Fibroblast of gingiva (primary cell): ENCODE measurements at places on chromosomes 2 and 18.

DNA sequence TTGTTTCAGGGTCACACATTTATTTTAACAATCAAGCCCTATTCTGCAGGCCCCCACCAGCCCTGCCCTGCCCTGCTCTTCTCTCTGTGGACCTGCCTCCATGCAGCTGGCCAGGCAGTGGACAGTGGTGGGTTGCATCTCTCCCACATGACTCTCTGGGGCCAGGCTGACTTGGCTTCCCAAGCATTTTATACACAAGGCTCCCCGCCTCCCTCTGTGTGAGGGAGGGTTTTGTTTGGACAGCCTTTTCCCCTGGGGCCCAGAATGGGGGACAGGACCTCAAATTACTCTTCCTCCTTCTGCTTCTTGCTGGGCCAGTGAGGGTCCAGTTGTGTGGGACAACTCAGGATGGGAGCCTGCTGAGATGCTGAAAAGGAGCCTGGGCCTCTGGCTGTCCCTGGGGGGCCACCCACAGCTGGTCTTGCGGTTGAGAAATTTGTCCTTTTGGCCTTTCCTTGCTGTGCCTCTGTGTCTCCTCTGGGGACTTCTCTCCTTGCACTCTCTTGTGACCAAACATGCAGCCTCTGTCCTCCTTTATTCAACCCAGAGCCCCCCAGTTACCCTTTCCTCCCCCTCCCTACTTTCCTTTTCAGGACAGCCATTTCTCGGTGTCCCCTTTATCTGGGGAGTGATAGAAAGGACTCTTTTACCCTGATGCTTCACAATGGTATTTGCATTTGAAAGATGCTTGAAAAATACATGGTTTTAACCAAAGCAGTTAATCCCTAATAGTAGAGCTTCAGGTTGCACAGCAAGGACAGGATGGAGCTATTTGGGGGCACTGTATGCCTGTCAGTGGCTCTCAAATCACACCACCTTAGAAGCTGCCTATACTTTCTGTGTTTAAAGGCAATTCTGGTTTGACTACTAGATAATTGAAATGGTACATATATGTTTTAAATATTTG lies 151.1 kb downstream of the FHOD3 start:
- DNase-seq = no peak

DNA sequence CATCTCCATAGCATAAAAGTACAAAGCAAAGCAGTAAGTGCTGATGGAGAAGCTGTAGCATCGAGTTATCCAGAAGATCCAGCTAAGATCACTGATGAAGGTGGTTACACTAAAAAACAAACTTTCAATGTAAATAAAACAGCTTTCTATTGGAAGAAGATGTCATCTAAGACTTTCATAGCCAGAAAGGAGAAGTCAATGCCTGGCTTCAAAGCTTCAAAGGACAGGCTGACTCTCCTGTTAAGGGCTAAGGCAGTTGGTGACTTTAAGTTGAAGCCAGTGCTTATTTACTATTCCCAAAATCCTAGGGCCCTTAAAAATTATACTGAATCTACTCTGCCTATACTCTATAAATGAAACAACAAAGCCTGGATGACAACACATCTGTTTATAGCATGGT lies 44.0 kb downstream of the METTL8 start:
- no peak for DNase-seq

GRCh38 chr2:24828238-24828996 lies 35.2 kb downstream of the CENPO start:
- DNase-seq = no peak

DNA sequence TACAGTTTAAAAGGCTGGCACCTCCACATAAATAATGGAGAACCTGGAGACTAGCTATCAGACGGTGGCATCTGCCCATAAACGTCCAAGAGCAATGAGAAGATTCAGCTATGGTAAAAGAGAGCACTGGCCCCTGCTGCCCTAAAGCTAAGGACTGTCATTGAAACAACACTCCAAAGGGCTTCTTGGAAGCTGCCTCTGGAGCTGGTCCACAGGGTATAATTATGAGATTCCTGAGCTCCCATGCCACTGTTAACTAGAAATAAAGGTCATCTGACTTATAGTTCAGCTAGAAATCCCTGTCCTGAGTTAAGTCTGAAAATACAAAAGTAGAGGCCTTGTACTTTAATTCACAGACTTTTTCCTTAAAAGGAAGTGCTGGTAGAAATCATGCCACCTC lies 39.9 kb upstream of the RBMS1 start:
- peak; percentile 42 for DNase-seq

GRCh38 chr2:65349863-65350262 lies 82.5 kb downstream of the SPRED2 start:
- peak; percentile 37 for DNase-seq

DNA sequence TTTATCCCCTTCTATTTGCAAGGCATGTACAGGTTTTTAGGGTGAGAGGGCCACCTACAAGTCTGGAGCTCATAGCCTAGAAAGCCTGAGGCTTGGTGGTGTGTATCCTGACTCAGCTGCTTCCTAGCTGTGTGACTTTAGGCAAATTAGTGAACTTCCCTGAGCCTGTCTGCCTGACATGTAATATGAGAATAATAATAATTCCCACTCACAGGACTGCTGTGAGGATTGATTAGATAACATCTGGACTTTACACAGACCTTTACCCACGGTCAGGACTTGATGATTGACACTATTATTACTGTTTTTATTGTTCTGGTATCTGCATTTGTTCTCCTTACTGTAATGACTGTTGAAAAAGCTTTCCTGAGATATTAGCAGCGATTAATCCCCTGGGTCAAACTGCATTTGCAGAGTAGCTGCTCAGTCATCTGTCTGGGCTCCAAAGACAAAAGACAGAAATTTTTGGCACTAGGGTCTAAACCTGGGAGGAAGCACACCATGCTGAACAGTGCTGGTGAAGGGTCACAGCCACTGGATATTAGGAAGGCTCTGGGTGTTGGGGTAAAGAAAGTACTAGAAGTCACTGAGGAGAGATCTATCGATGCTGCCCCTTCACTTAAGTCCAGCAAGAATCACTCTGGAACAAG lies 276.5 kb upstream of the FN1 start:
- no peak for DNase-seq
